Panc1 (cell line): ENCODE measurements at places on chromosomes 1 and 21.
A peak's percentile ranks its signal among the peaks of the same experiment; 100 is the strongest.

- DNase-seq, result no peak
These were observed 1.7 kb downstream of the HES4 start for GRCh38 chr1:997993-998744.

GRCh38 chr1:211732293-211732980 is 57.0 kb upstream of the NEK2 start:
- no peak for DNase-seq

DNA sequence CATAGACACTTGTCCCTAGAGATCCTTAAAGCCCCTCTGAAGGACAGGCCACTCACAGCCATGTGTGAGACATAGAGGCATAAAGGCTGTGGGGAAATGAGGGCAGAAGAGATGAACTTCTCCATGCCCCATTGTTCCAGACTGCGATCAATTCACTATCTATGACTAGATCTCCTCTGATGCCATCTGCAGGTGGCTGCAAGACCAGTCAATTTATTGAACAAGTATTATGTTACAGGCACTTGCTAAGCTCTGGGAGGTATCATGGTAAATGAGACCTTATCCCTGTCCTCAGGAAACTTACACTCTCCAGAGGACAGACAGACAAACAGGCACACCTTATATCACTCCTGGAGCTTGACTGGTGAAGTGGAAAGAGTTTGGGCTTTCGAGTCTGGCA is 22.9 kb downstream of the UBIAD1 start:
- DNase-seq, result no peak

- peak; percentile 32 for DNase-seq
These were observed 18.4 kb upstream of the LY9 start for GRCh38 chr1:160777486-160778089.

- no peak for DNase-seq
These were observed 25.5 kb downstream of the GBP2 start for GRCh38 chr1:89100412-89100811.

GRCh38 chr1:86938855-86939254 is 24.4 kb downstream of the HS2ST1 start:
- no peak for DNase-seq

DNA sequence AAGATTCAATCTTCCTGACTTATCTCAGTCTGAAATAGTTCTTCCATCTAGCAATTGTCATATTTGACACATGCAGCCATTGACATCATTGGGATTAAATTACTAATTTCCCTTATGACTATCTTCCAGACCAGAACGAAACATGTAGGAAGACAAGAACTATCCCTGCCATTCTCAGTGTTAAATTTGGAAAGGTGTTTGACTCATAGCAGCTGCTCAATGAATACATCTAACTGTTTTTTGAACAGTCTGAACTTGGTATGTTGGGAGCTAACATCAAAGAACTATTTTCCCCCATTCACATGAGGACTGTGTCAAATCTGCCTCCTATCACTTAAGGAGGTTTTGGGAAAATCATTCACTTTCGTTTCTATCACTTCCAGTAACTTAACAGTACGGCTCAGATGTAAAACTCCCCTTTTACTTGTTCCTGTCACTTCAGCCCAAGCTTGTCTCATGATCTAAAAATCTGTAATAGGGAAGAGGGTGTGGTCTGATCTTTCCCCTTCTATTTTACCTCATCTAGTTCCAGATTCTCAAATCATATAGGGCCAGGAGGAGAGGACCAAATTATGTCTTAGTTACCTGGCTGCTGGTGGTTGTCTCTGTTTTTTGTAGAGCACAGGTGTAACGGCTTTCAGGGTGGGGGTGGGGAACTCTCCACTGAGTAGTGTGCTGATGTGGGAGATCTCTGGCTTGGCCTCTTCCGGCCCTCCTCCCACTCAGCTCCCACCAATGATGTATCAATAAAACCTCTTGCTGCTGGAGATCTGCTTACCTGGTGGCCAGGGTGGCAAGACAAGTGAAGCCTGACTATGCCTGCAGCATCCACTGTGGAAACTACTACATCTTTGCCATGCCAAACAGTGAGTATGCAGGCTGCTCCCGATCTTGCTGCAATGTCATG is 26.2 kb upstream of the SLAMF1 start:
- DNase-seq, result no peak

DNA sequence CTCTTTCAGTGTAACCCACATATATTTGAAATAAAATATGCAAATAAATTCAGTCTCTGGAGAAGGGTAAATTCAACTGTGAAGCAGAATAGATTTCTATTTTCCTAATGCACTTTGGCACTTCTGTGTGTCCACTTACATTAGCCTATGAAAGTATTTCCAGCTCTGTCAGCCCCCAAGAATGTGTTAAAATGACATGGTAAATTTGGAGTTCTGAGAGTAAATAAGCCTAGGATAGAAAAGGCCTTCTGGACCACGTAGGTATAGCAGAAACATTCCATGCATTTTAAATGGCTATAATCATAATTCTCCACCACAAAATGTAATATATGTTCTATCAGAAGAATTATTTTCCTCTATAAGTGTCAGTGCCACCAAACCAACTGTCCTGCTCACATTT is 276.2 kb downstream of the NEGR1 start:
- no peak for DNase-seq

DNA sequence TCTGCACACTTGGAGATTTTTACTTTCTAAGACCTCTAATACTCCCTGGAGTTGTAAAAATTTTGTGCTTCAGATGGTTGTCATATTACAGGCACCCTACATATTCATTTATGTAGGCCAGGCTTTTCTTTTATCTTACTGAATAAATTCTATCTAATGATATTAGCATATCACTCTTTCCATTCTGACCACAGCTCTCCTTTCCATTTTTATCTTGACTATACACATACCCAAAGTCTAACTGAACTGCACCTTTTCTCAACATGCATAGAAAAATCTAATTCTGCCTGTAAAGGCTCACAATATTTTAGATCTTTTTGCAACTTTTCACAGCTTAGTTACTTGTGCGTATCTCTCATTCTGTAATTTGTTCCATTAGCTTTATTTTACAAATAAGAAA is 52.7 kb upstream of the TSHB start:
- DNase-seq, result no peak

DNA sequence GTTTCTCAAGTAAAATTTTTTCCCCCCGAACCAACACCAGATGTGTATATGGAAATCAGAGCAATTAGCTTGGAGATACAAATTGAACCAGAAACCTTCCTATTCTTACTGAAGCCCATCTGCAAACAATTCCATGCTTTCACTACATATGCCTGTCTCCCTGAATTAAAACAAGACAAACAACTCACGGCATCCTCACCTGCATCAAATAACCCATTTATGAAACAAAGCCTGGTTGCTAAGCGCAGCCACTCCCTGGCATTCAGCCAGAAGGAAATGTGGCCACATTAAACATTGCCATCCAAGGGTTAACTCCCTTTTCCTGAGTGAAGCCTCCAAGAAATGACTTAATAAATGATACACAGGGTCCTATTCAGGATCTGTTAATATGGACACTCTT is 55.3 kb downstream of the APP start:
- DNase-seq, result no peak

- DNase-seq, result no peak
These were observed 26.4 kb upstream of the ARHGEF10L start for GRCh38 chr1:17513131-17513530.

- no peak for DNase-seq
These were observed 489 bp downstream of the CELSR2 start for GRCh38 chr1:109249654-109250401.

- no peak for DNase-seq
These were observed 650 bp upstream of the CCDC190 start for GRCh38 chr1:162861625-162862024.

- DNase-seq, result no peak
These were observed 6.9 kb downstream of the C1orf162 start for GRCh38 chr1:111480674-111481073.

DNA sequence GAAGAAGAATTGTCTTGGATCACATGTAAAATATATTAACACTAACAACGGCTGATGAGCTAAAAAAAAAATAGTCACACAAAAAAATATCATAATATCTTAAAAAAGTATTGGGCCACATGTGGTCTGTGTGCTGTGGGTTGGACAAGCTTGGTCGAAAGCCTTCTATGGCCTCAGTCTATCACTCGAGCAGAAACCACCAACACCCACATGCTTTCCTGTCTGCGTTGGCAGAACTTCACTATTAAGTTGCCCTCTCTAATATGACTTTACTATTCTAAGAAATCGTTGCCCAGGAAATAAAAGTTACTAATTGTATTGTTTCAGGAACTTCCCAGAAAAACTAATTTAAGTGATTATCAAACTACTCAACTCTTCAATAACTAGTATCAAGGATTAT is 28.2 kb upstream of the ETS2 start:
- no peak for DNase-seq

DNA sequence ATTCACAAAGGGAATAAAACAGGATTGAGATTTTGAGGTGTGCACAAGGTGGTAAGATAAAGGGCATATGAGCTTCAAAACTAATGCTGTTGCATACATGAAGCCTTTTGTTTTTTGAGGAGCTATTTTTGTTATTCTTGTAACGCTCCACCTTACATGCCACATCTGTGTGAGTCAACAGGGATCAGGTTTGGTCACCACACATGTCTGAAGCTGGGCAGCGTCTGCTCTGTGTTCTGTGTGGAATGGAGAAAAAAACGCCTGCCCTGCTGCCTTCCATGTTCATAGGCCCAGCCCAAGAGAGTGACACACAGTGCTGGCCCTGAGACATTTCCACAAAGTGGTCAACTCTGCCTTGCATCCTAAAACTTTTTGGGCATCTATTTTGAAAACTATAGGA is 67.7 kb downstream of the MPZL1 start:
- DNase-seq, result no peak

DNA sequence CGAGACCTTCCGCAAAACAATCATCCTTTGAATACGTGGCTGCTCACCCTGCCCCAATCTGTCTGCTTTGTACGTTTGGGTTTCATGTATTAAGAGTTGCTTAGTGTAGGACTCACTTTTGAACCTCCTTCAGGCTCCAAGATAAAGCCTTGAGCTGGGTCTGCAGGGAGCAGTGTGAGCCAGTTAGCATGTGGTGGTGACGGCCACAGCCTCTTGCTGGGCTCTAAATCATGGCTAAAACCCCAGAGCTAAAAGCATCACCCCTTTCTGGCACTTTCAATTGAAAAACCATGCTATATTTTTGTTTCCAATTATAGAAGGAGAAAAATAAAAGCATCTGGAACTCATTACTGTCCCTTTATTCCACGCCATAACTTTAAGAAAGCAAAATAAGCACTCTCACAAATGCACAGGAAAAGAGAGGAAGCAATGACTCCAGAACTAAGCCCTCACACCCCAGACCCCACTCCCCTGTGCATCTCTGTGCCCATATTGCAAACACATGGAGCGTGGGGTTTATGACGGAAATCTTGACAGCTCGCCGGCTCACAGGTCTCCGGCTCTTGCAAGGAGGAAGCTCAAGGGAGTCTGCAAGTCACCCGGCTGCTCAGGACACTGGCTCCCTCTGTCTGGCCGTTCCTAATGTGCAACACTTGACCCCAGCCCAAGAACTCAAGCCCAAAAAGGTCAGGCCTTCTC is 135.5 kb downstream of the MIS18A start:
- no peak for DNase-seq

DNA sequence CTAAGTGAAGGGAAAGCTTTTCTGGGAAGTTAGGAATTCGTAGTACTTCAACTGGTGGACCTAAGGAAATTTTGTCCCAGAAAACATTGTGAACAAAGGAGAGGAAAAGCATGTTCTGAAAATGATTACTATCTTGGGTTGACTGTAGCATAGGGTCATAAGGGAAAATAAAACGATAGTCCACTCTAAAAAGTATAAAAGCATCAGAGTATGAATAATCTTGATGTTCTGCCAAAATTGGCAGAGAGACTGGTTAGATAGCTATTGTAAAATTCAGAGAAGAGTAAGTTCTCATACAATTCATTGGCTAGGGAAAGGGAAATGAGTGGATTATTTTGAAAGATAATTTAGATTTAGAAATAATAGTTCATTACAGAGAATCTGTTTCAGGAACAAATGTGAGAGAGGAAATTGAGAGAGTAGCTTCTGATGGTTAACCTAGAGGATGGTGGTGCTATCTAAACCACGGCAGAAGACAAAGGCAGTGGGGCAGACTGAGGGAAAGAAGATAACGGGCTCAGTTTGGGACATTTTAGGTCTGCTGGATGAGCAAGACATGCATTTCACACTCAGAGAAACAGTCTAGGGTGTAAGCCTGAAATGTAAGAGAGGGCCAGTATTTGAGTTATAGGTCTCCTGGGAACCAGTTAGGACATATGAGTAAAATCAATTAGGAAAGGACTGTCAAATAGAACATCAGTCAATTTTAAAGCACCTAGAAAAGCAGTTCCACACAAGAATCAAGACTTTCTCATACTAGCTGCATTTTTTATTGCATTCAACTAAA is 799.3 kb upstream of the CXADR start:
- no peak for DNase-seq

- DNase-seq, result no peak
These were observed 112.6 kb downstream of the EIF4G3 start for GRCh38 chr1:21064057-21064456.

- DNase-seq, result no peak
These were observed 51.8 kb upstream of the TRABD2B start for GRCh38 chr1:48048980-48049379.

GRCh38 chr1:186055846-186056245 is 319.2 kb downstream of the TPR start:
- DNase-seq, result no peak

DNA sequence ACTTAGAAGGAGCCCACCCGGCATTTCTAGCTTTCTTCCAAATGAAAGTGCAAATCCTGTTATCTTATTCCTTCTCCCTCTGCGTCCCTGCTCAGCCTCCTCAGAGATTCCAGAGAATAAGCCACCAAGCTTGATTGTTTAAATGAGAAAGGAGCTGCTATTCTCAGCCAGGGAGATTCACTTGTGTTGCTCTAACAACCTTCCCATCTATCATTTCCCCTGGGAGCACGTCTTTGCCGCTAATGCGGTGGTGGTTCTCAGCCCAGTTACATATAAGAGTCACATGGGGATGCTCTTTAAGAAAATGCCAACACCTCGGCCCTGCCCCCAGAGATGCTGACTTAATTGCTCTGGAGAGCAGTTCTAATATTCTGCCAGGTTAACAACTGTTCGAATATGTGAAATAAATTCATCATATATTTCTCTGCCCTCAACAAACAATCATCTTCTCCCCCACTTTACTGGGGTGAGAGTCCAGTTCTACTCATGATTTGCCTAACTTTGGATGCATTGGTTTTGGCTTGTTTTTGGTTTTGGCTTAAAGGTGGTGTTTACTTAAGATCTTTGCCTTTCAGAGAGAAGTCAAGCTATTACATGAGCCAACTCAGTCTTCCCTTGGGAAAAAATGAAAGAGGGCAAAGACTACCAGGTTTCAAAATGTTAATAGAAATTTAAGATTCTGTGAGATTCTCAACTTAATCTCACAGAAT is 213.9 kb downstream of the SEC16B start:
- no peak for DNase-seq
